Fibroblast of skin of back (primary cell): ENCODE measurements at places on chromosomes 1 and 21.

GRCh38 chr1:46137916-46138315 lies 5.5 kb upstream of the PIK3R3 start:
- DNase-seq: peak; percentile 40

DNA sequence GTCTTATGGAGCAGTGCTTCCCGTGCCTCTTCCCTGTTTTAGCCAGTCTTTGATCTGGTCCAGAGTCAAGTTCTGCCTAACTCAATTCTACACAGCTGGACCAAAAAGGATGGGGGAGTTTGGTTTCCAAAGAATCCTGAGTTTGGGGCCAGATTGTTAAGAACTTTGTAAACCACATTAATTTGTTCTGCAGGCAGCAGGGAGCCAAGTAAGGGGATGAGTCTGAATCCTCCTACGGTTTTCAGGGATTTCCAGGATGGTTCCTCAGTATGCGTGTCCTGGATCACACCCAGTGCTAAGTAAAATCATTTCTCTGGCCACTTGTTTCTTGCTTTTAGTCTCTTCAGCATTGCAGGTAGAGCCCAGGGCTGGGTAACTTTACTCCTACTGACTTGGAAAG lies 26.1 kb upstream of the GJA5 start:
- no peak for DNase-seq

DNA sequence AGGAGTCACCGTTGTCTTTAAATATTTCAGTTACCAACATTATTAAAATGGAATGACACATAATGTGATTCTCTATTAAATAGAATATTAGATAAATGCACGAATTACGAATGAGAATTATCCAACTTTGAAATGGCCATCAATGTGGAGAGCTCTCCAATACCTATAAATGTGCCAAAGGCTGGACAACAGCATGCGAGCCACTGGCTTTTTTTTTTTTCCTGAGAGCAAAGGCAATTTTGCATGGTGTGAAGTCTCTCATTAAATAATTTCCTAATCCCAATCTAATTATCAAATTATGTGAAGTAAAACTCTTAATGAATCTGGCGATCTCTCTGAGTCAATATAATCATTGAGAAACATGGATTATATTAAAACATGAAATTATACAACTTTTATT lies 113.5 kb downstream of the KCNT2 start:
- no peak for DNase-seq

DNA sequence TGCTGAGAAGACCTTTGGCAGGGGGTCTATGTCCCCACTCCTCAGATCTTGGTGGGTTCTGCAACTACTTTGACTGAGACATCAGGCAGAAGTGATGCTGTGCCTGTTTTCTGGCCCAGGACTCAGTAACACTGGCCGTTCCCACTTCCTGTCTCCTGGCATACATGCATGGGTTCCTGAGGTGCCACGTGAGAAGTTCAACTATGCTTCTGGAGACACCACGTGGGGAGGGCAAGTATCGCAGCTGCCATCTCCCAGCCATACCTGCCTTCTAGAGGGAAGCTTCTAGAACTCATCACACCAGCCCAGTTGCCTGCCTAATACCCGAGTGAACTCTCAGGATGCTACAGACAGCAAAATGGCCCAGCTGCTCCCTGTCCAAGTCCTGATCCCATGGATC lies 65.8 kb downstream of the TRABD2B start:
- no peak for DNase-seq

GRCh38 chr21:41526478-41527087 lies 18.6 kb upstream of the TMPRSS2 start:
- no peak for DNase-seq

DNA sequence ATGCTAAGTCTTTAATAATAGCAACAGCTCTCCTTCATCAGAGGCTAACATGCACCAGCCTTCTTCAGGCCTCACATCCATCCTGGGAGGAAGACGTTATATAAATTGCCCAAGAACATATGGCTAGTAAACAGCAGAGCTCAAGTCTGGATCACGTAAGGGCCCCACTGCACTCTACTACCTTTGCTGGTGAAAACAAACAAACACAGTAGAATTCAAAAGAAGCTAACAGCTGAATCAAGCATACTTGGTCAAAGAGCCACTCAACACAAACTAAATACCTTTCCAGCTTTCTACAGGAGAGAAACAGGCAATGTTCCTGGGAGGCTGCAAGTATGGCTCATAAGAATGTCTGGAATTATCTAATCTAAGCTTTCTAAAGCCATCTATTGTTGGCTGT lies 66.0 kb downstream of the WLS start:
- no peak for DNase-seq

- DNase-seq: peak; percentile 44
These were observed 16.1 kb downstream of the TNFRSF8 start for GRCh38 chr1:12078938-12079861.

- DNase-seq: no peak
These were observed 133.8 kb upstream of the EDN2 start for GRCh38 chr1:41618066-41618825.

DNA sequence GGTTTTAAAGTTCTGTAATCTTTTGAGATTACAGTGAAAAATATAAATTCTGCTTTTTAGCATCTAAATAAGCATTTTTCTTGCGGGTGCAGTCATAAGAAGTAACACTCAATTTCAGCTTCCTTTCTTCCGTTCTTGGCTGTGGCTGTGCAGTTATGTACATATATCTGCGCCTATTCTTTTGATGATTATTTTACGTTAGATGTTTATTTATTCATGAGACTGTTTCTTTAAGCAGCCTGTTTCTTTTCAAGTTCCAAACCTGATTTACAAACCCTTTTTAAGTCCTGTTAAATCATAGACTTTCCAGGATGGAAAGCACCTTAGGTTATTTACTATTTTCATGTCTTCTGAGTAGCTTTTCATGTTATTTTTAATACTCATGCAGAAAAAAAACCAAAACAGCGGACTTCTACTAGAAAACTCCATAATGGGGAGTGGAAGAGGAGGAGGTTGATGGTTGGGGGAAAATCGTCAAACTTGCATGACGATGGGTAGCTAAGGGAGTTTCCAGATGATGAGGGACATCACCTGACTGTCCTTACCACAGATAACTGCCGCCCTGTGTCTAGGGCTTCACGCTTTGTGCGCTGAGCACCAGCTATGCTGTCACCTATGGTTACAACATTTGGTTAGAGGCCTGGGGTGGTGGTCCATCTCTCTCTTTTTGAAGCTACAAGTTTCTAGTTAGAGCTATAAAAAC lies 2.6 kb downstream of the PRDM2 start:
- DNase-seq: no peak

DNA sequence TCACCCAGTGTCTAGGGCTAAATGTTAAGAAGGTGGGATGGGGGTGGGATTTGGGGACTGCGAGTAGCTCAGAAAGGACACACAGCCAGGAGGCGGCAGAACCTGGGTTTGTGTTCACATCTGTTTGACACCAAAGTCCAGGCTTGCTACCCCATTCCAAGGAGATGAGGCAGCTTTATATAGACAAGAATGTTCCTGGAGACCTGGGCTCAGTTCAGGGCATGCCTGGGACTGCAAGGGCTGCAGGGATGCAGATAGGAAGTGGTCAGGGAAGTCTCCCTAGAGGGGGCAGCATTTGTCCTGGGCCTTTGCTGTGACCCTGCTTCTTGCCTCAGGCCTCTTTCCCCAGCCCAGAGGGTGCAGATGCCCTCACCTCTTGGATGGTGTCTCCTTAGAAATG lies 16.3 kb downstream of the PADI3 start:
- no peak for DNase-seq

- peak; percentile 82 for DNase-seq
These were observed 7.9 kb downstream of the CSTB start for GRCh38 chr21:43767984-43768867.

DNA sequence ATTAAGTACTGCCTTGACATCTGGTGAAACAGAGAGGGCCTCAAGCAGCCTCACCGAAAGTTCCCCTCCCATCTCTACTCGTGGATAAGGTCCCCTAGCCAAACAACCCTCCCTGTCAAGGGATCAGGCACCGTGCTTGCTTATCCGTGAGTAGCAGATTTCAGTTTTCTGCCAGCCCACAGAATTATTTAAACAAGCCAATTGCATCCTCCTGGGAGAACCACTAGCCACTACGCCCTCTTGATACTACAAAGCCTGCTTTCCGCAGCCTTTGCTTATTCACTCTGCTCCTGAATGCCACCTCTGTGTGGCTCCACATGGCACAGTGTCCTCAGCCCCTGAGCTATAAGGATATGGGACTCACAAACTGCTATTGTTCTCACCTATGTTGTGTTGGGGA lies 5.9 kb upstream of the TFF2 start:
- no peak for DNase-seq

DNA sequence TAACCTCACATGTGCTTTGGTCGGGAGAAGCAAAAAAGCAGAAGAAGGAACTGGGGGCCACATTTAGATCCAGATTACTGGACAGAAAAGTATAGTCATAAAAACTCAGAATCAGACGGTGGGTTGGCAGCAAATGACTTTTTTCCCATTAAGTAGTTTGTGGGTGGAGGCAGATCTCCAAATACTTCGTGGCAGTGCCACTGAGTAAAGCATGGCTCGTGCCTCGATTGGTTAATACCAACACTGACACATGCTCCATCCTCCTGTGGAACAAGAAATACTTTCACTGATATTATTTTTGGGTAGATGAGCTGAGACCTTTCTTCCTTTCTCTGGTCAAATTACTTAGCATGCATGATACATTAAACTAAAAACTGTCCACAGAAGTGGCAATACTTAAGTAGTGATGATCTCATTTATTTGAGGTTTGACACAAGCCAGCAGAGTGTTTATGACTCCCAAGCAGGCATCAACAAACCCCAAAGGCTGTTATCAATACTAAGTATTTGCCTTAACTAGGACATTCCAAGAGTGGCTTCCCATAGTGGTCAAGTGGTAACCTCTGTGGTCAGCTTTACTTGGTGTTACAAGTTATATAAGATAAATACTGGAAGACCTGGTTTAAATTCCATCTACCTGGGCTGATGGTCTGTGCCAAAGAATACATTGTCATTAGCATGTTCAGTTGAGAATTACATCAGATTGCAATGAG lies 500.0 kb upstream of the RUNX1 start:
- no peak for DNase-seq

- peak; percentile 63 for DNase-seq
These were observed 55.8 kb downstream of the YARS1 start for GRCh38 chr1:32761253-32761877.

GRCh38 chr21:31700040-31700439 lies 31.9 kb downstream of the SCAF4 start:
- no peak for DNase-seq

- no peak for DNase-seq
These were observed 7.3 kb downstream of the H6PD start for GRCh38 chr1:9241891-9242290.

- DNase-seq: no peak
These were observed 3.3 kb upstream of the FMO4 start for GRCh38 chr1:171310661-171311087.

DNA sequence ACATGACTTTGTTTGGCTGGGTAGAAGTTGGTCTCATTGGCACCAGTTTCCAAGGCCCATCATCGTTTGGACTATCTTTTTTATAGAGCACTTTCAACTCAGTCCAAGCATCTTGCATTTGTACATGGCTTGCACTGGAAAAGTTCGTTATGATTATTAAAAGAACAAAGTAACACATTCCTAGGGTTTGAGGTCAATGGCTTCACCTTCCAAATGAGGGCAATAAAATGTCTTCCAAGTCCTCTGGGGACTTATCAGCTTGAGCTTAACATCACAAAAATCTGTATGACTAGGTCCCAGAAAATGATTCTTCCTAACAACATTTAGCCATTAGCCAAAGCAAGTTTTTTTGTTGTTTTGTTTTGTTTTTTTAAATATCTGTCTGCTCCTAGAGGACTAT lies 610.8 kb downstream of the LMO4 start:
- peak; percentile 41 for DNase-seq

GRCh38 chr1:27152004-27152828 lies 2.7 kb downstream of the SLC9A1 start:
- DNase-seq: no peak

GRCh38 chr1:204959836-204960235 lies 83.2 kb upstream of the CNTN2 start:
- DNase-seq: no peak

DNA sequence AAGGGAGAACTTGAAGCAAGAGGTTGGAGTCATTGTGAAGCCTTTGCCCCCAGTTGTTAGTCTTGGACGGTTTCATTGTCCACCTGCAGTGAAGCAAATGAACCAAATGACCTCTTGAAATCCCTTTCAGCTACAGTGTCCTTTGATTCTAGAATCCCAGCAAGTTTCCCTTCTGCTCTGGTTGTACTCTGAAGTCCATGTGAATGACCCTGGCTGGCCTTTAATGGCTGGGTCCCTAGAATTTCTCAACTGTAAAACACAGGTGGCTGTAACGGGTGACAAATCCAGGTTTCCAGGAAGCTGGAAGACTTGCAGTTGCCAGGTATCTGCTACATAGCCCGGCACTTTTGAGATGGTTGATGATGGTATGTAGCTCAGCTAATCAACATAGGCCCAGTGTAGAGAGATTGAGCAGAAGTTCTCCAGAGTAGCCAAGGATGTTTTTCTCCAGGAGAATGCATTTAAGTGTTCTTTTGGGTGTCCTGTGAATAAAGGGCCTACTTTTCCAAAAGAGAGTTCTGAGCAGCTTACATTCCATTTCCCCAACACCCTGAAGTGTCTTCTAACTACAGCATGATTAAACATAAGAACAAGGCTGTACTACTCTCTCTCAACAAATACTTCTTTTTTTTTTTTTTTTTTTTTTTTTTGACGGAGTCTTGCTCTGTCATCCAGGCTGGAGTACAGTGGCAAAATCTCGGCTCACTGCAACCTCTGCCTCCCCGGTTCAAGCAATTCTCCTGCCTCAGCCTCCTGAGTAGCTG lies 17.6 kb upstream of the SLC30A1 start:
- no peak for DNase-seq

GRCh38 chr1:162040001-162040400 lies 16.3 kb upstream of the OLFML2B start:
- DNase-seq: no peak

DNA sequence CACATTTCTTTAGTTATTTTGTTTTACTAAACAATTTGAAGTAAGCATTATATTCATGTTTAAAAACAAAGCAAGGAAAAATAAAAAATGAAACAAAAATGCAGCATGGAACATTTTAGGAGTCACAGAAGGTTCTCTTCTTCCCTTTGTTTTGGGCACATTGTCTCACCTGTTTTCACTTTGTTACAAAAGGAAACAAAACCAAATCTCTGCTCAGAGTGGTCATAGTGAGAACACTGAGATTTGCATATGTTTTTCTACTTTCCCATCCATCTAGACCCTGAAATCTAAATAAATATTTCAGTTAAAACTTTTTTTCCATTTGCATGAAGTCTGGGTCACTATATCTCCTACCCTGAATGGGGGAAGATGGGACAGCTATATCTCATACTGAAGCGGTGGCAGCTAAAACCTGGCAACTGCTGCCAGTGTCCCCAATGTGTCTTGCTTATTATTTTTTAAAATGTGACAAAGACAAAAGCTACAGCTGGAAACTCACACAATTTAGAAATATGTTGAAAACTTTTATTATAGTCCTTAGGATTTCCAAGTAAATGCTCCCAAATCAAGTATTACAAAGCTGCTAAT lies 3.5 kb downstream of the EXOC8 start:
- DNase-seq: no peak
